ENCODE measurements at places on chromosomes 4 and X. TPM values are rescaled to one million over a fixed set of nuclear protein-coding genes. Genes with fewer than 3 reads are reported as not detected.

Gene STATH
- not detected for total RNA-seq

Gene NXF2
- not detected for total RNA-seq

Gene SPOCK3
- total RNA-seq, result not detected

Gene SSX2
- not detected for total RNA-seq

Gene SRPK3
- total RNA-seq, result 0.09 TPM

Gene USP53
- total RNA-seq, result 15.8 TPM

Gene TMEM187
- total RNA-seq, result 4.5 TPM

Gene LARP1B
- total RNA-seq, result 23.9 TPM

Gene RPA4
- 0.38 TPM for total RNA-seq

Gene ITIH6
- total RNA-seq, result not detected

Gene LRP2BP
- 1.1 TPM for total RNA-seq

Gene PNCK
- 0.70 TPM for total RNA-seq

Gene SAGE1
- total RNA-seq, result not detected

Gene ARHGAP36
- total RNA-seq, result not detected

Gene NUDT10
- total RNA-seq, result 3.5 TPM

Gene CAPN6
- total RNA-seq, result not detected

Gene COPS4
- 38.4 TPM for total RNA-seq

Gene SMARCA1
- 0.25 TPM for total RNA-seq

Gene KCTD8
- total RNA-seq, result not detected

Gene ADH6
- not detected for total RNA-seq

Gene MAGEA10
- total RNA-seq, result not detected

Gene PTPN13
- 0.38 TPM for total RNA-seq

Gene MAGEA2
- total RNA-seq, result not detected

Gene KDR
- total RNA-seq, result not detected

Gene LRIT3
- total RNA-seq, result 0.16 TPM

Gene IL21
- 0.09 TPM for total RNA-seq

Gene CTAG1A
- not detected for total RNA-seq

Gene GUCY1B1
- 0.27 TPM for total RNA-seq

Gene PDGFRA
- total RNA-seq, result not detected

Gene QRFPR
- total RNA-seq, result not detected

Gene TSPAN6
- 0.43 TPM for total RNA-seq

Gene TSR2
- 32.5 TPM for total RNA-seq

Gene MAGEA11
- not detected for total RNA-seq

Gene ENPEP
- not detected for total RNA-seq

Gene RNF150
- 0.09 TPM for total RNA-seq

Gene SRPX2
- not detected for total RNA-seq

Gene RRH
- total RNA-seq, result not detected

Gene CD99L2
- 12.6 TPM for total RNA-seq

Gene USP9X
- 58.7 TPM for total RNA-seq

Gene TMEM47
- total RNA-seq, result not detected

Gene IL9R
- 3.8 TPM for total RNA-seq

Gene TMEM131L
- total RNA-seq, result 51.7 TPM

Gene NAT8L
- 1.1 TPM for total RNA-seq

Gene P2RY4
- not detected for total RNA-seq

Gene TMPRSS11F
- total RNA-seq, result not detected
